ENCODE measurements at places on chromosomes 13 and 19.

- DNase-seq: no peak
These were observed 6.9 kb downstream of the ZNF787 start for GRCh38 chr19:56114051-56114777.

GRCh38 chr19:38911388-38912001, 491 bp downstream of the CCER2 start:
- no peak for DNase-seq

DNA sequence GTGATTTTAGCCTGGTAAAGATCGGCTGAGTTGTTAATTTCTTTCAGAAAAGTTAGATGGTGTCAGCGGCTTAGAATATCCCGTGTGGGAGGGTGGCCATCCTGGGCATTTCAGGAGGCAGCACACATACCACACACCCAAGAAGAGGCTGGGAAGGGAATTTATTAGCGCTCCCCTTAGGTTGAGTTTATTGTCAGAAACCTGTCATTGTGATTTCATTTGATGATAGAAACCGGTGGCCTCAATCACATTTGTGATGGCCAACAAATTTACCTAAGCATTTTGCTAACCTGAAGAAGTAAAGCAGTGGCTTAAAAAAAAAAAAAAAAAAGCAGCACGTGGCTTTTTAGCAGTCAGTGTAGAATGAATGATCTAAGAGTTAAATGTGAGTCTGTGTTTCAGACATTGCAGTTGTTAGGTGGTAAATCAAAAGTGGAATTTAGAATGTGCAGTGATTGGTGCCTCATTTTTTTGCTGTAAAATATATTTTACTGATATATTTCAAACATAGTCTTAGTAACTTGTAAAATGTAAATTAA, 2.7 kb downstream of the SIPA1L3 start:
- DNase-seq: no peak

GRCh38 chr13:87810391-87810801, 139.2 kb downstream of the SLITRK5 start:
- no peak for DNase-seq
